ENCODE measurements at places on chromosomes 11 and 22.
A peak's percentile ranks its signal among the peaks of the same experiment; 100 is the strongest.

DNA sequence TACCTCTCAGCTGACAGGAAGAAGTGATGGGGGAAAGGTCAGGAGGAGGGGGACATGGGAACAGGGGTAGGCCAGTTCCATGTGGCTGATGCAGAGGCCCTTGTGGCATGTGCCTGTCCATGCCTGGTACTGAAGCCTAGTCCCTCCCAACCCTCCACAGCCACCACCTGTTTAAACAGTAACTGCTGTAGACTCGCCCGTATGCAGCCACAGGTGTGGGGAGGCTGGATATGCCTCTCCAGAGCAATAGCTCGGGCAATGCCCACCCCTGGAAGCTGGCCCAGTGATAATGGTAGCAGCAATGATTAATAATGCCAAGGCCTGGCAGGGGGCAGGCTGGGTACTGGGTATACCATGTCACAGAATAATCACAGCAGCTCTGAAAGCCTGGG, 2.3 kb downstream of the SMTN start:
- DNase-seq = no peak

DNA sequence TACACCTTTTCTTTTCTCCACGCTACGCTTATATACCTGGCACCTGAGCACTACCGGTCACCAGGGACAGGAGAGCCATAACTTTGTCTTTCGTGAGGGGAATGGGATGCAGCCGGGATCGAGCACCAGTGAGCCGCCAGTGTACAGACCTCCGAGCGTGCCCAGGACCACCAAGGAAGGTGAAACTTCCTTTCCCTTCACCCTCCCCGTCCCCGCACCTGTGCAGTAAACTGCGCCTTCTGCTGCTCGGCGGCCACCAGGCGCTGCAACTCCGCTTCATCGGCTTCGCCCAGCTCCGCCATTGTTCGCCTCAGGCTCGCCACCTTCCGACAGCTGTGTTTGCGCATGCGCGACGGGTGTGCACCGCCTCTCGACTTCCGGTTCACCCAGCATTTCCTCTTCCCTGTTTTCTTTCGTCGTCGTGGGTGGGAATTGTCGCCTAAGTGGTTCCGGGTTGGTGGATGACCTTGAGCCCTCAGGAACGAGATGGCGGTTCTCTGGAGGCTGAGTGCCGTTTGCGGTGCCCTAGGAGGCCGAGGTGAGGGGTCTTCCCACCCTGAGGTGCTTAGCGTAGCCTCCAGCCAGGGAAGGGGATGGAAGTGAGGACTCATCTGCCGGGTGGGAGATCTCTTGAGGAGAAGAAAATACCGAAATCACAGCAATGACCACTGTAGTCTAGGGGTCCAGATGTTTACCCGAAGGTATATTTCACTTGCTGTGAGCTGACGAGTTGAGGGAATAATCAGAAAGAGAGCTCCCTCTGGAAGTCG, at the start of the genes SDHD and TIMM8B:
Gene SDHD (plus strand): TSS at position 452 of the 770 bp plus-strand sequence. CDS start 35 bp downstream, at position 487.
Gene TIMM8B (minus strand): TSS at position 335 of the 770 bp plus-strand sequence. CDS start 33 bp downstream, at position 302.
- DNase-seq = peak; percentile 95

DNA sequence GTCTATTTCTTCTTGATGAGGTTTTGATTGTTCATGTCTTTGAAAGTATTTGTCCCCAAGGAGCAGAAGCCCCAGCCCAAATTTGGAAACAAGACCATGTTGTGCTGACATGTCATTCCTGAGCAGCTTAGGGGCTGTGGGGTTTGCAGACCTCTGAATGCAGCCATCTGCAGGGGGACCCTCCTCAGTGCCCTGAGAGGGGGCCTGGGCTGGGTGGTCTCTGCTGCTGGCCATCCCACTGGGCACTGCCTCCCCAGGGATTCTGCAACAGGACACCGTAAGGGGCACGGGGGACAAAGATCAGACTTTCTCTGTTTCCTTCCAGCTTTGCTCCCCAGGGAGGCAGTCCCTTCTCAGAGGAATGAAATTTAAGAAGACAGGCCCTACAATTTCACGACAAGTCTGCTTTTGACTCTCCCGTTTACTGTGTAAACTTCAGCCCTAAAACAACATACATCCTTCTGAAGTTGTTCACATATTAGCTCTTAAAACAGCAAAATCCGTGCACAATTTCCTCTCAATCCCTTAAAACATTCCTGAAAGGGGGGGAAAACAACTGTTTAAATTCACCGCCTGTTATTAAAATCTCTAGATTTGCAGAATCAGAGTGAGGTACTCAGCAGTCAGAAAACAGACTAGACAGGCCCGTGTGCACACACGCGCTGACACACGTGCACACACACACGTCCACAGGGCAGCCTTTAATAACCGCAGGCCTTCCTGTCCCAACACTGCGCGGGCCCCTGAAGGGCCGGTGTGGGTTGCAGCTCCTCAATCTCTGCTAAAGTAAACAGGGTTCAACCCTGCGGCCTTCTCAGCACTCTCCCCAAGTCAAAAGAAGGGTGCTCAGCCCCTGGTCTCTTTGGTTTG, 109.8 kb downstream of the KCNQ1 start:
- no peak for DNase-seq

- DNase-seq = no peak
Observed at GRCh38 chr22:19442166-19442565, 5.3 kb downstream of the C22orf39 start.

DNA sequence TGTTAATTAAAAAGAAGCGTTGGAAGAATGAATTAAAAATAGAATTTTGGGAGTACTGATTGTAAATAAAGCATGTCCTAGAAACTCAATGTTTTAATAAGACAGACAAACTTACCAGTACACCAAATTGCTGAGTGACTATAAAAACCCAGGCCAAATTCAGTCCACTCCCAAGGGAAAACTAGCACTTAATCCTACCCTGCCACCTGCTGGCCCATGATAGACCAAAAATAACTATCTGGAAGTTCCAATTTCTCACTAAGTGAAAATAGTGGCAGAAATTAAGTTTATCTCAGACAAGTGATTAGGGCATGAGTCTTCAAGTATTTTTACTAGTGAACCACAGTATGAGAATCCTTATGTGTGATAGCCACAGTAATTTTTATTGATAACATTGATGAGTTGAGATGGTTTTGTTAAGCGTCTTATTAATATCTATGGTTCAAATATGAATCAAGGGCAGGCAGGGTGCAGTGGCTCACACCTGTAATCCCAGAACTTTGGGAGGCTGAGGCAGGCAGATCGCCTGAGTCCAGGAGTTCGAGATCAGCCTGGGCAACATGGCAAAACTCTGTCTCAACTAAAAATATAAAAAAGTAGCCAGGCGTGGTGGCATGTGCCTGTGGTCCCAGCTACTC, 9.8 kb upstream of the DDX10 start:
- peak; percentile 42 for DNase-seq

GRCh38 chr11:11491014-11491413, 130.8 kb downstream of the GALNT18 start:
- no peak for DNase-seq

- peak; percentile 7 for DNase-seq
Observed at GRCh38 chr11:129280027-129280811, 88.1 kb upstream of the ARHGAP32 start.

DNA sequence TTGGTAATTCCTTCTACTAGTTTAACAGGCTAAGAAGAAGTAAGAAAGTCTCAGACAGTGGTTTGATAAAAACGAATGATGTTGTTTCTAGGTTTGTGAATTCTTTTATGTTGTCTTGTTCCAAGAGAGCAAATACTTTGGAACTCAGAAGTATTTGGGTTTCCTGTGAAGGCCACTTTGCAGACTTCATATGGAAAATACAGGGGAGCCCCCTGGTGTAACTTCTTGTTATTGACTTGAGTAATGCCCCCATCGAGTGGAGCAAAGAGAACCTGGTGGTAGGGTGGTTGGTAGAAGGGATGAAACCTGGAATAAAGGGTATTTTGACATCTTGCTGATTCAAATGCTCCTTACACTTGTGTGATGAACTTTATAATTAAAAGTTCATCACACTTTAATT, 40.0 kb upstream of the PTH start:
- DNase-seq = peak; percentile 32

DNA sequence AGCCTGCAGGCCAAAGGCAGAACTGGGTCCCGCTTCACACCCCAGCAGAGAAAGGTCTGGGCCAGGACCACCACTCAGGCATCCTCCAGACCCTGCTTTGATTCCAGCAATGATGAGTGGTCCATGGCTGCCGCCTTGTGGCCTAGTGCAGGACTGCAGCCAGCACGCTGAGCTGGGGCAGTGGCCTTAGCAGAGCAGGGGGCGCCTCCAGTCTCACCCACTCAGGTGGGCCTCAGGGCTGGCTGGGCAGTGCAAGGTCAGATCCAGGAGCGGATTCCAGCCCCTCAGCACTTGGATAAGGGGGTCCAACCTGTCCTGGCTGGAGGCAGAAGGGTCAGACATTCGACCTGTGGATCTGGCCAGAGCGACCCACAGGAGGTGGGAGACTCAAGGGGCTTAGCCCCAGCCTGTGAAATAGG, 9.6 kb upstream of the PDE2A start:
- peak; percentile 7 for DNase-seq

- DNase-seq = no peak
Observed at GRCh38 chr22:36135306-36135980, 25.1 kb downstream of the APOL3 start.

- DNase-seq = peak; percentile 69
Observed at GRCh38 chr22:23894710-23895598, 771 bp downstream of the MIF start.

GRCh38 chr11:95055283-95055897, 6.2 kb downstream of the KDM4F start:
- no peak for DNase-seq

DNA sequence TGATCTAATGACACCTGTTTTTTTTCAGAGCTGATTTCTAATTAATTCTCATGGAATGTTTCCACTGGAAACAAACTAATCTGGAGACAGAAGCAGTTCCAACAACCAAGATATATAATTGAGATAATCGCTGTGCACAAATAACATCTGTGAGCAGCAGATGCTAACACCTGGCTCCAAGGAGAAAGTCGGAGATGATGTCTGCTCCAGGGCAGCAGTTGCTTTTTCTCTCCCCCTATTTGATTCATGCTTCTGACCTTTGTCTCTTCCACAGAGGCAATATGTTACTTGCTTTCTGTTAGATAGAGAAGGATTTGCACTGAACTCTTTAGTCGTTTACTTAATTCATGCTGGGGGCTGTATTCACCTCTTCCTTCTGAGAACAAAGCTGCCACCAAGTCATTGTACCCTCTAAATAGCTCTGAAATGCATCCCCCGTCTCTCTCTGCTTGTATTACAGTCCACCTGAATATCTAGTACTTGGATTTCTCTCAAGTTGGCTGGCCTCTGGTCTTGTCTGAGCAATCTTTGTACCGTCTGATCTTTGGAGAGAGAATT, 187.4 kb downstream of the MYO18B start:
- peak; percentile 71 for DNase-seq

- DNase-seq = no peak
Observed at GRCh38 chr11:60942970-60943565, 8.9 kb downstream of the SLC15A3 start.

DNA sequence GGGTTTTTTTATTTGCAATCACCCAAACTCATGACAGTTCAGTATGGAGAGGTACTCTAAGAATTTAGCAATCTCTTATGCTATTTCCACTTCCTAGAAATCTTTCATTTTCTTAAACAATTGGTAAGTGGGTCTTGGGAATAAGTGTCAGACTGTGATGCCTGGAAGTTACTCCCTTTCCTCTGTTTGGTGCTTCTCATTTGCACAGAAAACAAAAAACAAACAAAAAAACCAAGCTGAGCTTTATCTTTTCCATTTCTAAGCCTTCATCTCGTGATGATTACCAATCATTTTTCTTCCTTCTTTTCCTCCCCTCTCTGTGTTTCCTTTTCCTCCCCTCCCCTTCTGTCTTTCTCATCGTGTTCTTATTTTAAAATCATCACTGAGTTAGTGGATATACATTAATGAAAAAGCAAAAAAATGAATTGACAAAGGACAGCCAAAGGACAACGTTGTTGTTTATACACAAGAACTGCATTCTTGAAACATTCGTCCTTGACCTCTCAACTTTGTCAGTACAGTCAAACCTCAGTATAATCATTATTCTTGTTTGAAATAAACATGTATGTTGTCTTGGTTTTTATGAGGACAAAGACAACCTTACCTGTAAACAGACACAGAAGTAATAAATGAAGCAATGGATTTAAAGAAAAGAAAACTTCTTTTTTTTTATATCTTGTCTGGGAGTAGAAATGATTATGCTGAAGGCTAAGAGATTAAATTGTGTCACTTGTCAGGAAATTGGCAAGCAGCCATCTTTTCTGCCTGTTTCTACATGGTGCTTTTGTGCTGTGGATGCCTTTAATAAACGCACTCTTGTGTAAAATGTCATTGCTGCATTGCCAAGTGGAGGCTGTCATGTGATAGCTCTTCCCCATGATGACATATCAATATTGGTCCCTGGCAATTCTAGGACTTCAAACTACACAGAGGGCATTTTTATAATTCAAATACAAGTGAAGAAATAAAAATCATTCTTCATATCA, 803.2 kb upstream of the CCDC90B start:
- DNase-seq = no peak

DNA sequence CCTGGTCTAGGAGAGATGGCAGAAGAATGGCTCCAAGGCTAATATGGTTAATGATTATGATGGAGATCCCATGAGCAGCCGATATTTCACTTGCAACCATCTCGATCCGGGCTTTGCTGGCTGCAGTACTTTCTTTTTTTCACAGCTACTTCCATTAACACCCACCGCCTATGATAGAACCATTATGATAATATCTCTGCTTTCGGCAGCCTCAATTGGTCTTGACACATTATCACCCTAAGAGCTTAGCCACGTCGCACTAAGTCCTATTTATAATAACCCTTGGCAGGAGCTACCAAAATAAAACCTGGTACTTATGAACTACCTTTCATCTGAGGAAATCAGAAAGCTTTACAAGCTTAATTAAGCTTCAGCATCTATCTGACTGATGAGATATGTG, 7.6 kb upstream of the FJX1 start:
- no peak for DNase-seq

GRCh38 chr11:31233425-31233824, 136.1 kb downstream of the DCDC1 start:
- DNase-seq = peak; percentile 2

GRCh38 chr11:84407091-84407490, 1120.9 kb upstream of the CCDC90B start:
- DNase-seq = no peak

DNA sequence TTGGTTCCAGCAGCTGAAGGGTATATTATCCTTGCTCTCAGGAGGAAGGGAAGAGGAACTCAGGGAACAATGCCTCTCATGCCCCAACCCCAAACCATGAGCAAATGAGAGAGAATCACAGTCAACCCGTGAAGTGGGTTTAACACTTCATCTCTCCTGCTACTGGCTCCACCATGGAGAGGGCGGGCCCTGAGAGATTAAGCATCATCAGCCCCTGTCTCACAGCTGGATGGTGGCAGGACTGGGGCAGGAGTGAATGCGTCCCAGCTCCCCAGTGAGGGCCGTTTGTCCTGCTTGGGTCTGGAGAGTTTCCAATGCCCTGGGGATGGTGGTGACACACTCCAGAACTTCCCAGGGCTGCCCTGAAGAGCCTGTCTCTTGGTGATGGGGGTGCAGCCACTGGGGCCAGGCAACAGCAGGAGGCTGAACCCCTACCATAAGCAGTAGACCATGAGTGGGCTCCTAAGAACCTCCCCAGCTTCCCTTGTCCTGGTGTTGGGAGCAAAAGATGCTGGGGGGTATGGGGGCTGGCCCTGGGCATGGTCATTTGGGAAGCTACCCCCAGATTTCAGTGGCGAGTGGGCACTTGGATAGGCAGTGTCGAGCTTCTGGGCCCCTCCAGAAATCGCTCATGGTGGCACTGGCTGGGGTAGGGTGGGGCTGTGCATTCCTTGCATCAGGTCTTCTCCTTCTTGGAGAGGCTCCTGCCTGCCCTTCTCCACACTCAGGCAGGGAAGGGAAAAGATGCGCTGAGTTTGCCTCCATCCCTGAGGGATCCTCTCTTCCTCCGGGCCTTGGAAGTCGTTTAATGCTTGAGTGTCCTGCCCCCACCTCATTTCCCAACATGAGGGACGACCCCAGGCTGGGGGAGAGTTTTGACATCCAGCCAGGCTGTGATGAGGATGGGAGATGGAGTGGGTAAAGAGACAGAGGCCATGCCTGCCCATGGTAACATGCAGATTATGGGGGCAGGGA, 157.5 kb downstream of the ST3GAL4 start:
- DNase-seq = no peak
